ENCODE measurements at places on chromosomes 16 and 17.

GRCh38 chr17:68356520-68356919 is 65.2 kb downstream of the ARSG start:
- DNase-seq: peak; percentile 44

- DNase-seq: no peak
Measured at GRCh38 chr17:82282239-82283207, 9.0 kb upstream of the CSNK1D start.

- peak; percentile 65 for DNase-seq
Measured at GRCh38 chr16:67184995-67185650, 1.4 kb upstream of the MATCAP1 start.

DNA sequence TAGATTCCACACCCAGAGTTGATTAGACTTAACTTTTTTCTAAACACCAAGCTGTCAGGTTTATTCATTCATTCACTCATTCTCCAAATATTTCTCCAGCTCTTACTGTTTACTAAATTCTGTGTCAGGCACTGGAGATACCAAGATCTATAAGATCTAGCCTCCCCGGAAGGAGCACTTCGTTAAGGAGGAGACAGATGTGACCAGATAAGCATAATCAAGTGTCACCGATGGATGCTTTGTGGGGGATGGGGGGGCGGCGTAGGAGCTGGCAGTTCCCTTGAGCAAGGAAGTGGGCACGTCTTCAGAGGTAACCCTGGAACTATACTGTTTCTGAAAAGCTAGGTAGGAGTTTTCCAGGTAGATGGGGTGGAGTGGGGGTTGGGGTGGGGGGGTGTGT is 3.8 kb upstream of the RPL26 start:
- DNase-seq: no peak

DNA sequence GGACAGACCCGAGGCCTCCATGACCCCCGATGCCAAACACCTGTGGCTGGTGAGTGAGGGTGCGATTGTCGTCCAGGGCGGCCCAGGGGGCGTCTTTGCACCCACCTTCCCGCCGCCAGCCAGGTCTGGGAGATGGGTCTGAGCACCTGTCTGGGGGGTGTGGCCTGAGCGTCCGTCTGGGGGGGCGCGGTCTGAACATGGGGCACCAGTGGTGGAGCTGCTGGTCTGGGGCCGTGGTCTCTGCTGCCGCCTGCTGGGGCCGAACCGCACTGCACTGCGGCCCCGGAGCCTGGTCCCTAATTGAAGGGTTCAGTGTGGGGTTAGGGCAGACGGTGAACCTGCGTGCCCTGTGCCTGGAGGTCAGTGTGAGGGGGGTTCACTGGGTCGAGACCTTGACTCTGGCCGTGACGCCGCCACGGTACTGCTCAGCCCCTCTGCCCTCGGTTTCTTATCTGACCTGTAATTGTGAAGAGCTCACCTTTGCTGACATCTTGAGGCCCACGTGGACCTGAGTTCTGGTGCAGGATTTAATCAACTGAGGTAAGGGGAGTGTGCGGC is 12.6 kb upstream of the TCF25 start:
- peak; percentile 49 for DNase-seq

GRCh38 chr17:50420419-50421112 is 5.5 kb upstream of the ACSF2 start:
- DNase-seq: no peak

GRCh38 chr17:7897090-7897489 is 8.5 kb downstream of the CHD3 start:
- no peak for DNase-seq

GRCh38 chr17:41972571-41973407 is 6.2 kb downstream of the CNP start:
- DNase-seq: no peak

- peak; percentile 32 for DNase-seq
Measured at GRCh38 chr17:36705874-36706731, 104.7 kb downstream of the MRM1 start.

- no peak for DNase-seq
Measured at GRCh38 chr17:31596382-31597323, 205.2 kb downstream of the RAB11FIP4 start.

DNA sequence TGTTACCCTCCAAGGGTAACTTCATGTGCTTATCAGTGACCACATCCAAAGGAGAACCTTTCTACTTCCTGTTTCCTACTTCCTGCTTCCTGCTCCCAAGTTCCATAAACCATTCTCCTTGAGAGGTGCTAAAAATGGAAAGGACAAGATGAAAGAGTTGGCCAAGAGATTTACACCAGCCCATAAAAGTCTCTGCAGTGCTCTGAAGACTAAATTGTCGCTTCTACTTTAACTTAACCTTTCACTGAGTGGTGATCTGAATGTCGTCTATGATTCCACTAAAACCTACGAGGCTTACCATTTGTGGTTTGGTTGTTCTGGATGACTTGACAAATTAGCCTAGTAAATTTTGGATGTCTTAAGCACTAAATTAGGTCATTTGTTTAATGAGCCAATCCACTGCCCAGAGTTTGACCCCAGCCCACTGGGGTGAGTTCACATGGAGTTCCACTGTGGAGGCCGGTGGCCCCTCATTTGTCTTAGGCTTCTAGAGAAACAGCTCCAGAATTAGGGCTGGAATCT is 333.1 kb downstream of the FOXL1 start:
- no peak for DNase-seq

DNA sequence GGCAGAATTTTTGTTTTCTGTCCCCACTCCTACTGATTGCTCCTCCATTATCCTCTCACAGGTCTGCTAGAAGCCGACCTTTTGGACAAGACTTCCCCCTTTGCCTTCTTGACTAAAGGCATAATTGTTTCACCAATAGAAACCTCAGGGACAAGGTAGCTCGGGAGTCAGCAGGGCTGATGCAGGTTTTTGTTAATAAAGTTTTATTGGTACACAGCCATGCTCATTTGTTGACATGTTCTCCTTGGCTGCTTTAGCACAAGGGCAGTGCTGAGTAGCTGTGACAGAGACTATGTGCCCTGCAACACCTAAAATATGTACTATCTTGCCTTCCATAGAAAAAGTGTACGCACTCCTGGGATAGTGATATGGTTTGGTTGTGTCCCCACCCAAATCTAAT is 271.6 kb downstream of the XYLT1 start:
- no peak for DNase-seq

- no peak for DNase-seq
Measured at GRCh38 chr17:78247304-78247703, 15.9 kb downstream of the TMEM235 start.

- no peak for DNase-seq
Measured at GRCh38 chr17:19646788-19647696, 1.5 kb upstream of the ALDH3A2 start.

DNA sequence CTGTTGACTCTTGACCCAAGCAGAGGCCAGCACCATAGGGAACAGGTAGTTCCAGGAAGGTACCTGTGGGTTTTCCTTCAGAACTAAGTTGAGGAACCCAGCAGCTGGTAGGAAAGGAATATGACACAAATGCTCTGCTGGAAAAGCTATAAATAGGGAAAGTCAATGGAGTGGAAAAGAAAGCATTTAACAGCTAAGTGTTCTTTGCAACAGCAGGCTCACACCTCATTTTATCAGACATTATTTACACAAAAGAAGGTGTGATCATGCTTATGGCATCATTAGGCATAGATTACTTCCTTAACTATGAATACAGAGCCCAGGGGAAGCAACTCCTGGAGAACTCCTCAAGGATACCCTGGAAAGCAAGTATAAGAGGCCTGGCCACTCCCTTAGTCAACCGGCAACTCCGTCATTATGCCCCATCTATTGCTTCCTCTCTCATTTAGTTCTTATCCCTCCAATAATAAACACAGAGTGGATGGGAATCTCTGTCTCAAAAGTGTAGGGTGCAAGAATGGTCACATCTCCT is 128.1 kb downstream of the HS3ST2 start:
- DNase-seq: no peak

Data from stimulated activated CD4-positive, alpha-beta T cell treated with anti-CD3 and anti-CD28 coated beads, Interleukin-12 subunit alpha, Interleukin-12 subunit beta, amount 100 ng/mL, for 24 hours (primary cell).